ENCODE measurements at places on chromosomes 7 and 10.
A peak's percentile ranks its signal among the peaks of the same experiment; 100 is the strongest.

DNA sequence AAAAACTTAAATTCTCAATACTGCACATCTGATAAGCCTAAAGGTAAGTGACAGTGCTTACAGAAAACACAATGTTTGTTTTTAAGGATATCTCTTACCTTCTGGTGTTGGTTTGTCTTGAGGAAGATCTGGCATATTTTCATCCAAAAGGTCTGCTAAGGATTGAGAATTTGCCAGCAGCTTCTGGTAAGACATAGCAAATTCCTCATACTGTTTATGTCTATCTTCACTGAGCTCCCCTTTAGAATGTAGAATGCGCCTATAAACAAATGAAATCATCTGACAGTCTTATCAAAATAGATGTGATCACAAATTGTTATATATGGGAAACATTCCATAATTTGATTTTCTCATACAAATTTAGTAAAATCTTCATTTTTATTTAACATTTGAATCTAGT, 28.7 kb downstream of the UPF2 start:
- DNase-seq: no peak

DNA sequence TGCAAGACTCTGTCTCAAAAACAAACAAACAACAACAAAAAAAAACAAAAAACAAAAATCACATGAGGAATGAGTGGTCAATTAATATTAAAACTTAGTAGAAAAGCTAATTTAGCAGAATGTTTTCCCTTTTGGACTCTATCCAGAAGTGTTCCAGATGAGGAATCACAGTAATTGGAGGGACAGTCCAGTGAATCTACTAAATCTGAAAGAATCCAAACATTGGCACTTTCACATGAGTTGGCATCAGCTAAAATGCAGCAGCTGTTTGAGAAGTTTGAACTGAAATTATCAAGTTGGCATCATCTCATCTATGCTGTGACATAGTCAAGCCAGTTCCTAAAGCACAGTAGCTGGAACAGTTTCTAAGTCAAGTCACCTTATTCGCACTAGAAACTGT, 367.8 kb downstream of the PPP1R3A start:
- DNase-seq: no peak

DNA sequence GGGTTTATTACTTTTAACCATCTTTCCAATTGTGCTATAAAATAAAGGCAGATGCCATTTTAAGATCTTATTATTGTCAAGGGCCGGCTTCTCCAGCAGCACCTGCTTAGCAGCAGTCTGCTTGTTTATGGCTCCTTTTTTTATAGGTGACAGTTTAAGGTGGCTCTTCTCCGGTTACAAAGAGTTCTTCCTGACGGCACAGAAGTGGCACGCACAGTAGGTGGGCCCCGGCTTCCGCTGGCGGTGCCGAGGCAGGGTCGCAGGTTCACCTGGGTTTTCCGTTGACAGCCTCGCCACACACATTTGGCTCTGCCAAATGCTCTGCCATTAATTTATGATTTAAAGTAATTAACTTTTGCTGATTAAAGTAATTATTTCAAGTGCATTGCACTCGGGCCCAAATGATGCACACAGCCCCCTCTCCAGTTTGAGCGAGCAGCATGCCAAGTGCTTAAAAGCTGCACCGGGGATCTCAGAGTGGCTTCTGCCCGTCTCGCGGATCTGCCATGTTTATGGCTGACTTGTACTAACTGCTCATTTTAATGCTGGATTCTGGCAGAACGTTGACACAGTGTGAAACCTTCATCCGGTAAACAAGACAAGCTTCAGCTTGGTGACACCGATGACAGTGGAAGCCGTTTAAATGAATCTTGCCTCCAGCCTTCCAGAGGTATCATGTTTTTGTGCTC, 355.1 kb upstream of the MKI67 start:
- DNase-seq: no peak

GRCh38 chr10:33661580-33662336, 327.3 kb upstream of the NRP1 start:
- DNase-seq: peak; percentile 34

DNA sequence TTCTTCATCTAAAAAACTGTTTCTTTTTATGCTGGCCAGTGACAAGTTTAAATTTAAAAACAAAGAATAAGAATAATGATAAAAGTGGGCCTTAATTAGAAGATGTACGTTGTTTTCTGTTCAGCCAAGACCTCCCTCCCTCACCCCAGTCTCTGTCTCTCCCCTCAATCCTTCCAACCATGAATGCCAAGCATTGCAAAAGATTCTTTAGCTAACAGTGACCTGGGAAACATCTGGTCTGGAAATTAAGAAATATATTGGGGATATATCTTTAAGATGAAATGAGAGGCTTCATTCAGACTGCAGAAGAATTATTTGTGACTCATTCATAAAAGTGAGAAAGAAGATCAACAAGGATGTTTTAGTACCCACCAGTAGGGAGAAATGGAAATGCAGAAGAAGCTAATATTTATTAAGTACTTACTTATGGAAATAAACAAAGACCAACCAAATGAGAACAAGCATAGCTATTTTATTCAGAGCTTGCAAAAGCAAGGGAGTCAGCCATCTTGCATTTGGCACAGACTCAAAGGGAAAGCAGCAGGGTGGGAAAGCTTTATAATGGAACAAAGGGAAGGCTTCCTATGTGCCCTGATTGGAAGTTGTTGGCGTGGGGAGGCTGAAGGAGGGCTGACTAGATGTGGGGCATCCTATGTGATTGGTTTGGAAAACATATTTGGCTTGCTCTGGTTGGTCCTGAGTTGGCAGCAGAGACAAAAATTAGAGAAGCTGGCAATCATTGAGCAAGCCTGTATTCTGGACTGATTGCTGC, 595.4 kb upstream of the GHITM start:
- DNase-seq: no peak

DNA sequence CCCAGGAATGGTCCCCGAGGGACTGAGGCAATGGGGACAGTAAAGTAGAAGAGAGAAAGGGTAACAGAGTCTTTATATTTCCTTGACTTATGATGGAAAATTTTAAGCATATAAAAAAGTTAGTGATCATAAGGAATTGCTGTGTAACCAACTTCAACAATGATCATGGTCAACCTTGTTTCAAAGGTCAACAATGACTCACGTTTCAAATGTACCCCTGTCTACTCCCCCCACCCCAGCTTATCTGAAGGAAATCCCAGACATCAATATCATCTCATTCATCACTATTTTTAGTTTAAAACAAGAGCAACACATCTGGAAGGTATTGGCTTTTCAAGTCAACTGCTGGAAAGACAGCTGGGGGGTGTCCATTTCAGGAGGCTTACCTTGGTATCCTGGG, 92.9 kb downstream of the SMURF1 start:
- DNase-seq: no peak

DNA sequence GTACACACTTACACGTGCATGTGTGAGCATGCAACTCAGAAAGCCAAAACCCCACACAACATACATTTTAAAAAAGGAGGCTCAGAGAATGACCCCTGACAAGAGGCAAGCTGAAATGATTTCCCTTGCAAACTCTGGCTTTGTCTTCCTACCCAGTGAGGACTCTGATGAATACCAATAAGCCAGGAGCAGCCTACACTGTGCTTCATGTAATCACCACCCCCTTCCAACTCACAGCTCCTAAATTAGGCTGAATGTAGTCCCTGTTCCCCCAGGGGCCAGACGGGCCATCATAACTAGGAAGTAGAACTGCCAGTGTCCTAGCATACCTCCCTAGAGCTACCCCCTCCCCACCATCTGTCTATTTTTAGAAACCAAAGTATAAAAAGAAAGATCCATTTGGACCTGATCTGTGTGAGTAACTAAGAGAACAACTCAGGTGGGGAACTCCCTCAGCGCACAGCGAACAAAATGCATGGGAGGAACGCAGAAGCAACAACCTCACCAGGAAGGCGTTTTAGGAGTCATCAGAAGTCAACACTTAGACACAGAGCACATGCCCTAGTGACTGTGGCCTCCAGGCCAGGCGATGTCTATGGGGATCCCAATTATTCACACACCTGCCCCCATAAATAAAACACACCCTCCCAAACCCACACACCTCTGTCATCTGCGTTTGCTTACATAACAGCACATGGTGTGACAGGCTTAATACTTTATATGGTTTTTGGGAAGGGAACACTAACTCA, 1.9 kb downstream of the DGKI start:
- no peak for DNase-seq

- no peak for DNase-seq
Observed at GRCh38 chr7:35691827-35692307, 3.1 kb downstream of the HERPUD2 start.

DNA sequence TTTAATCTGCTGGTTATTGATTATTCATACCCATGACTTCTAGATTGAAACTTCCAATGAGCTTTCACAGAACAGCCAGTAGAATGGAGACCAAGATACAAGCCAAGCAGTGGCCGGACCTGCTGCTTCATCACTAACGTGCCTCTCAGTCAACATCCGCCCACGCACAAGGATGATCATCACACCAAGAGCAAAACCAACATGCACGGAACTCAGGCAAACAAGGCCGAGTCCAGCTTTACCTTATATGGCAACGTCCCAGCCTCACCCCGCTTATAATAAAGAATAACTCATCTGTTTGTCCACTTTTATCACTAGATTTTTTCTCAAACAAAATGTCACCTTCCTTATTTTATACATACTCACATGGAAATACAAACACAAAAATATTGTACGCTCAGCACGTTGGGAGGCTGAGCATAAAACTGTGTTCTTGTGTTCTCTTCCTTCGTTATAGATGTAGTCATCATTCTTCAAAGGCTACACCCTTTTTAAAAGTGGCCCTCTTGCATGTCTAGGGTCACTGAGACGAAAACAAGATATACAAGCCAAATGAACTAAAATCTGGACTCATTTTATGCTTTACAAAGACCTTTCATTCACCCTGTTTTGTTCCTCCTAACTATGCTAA, 122.7 kb downstream of the SFMBT2 start:
- DNase-seq: no peak

DNA sequence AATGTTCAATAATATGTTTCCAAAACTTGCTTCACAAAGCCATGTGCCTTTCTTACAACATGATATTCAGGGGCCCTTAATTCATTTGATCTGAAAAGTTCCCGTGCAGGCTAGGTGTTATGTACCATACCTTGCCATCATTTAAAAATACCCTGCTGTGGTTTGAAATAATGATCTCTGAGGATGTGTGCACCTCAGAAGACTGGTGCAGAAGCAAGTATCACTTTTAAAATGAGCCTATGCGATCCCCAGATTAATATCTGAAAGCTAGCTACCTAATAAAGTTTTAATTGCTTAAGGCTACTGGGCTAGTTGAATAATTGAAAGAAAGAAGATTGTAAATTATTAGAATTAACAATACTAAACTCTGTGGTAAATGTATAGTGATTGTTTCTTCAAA, 262.4 kb downstream of the CDK14 start:
- no peak for DNase-seq

- no peak for DNase-seq
Observed at GRCh38 chr10:59234816-59235429, 58.5 kb downstream of the PHYHIPL start.

DNA sequence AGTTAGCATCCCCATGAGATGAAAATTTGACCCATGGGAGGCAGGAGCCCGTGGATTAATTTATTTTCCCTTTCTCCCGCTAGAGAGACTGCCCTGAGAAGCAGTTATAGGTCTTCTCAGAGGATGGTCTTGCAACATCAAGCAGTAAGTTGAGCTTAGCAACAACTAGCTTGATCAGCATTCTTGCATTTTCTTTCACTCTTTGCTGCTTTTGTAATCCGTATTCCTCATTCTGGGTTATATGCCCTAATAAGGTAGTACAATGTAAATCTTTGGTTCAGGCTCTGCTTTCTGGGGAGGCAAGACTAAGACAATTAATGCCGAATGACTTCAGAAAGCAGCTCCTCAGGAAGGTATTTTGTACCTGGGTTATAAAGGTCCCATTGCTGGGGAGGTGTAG, 146.8 kb downstream of the FZD1 start:
- no peak for DNase-seq

- DNase-seq: no peak
Observed at GRCh38 chr10:72079356-72079755, 9.0 kb downstream of the SPOCK2 start.

DNA sequence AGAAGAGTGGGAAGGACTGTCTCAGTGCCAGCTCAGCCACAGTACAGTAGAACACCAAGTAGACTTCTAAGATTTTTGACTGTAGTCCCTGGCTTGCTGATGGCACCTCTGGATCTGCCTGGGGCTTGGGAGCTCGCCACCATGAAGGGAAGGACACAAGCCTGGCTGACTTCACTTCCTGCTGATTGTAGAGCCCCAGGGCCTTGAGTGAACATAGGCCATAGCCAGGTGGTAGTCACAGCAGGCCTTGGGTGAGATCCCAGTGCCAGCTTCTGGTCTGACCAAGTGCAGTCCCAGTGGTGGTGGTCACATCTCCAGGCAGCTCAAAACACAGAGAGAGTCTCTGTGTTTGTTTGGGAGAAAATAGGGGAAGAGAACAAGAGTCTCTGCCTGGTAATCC, 57.6 kb upstream of the HBP1 start:
- DNase-seq: no peak

DNA sequence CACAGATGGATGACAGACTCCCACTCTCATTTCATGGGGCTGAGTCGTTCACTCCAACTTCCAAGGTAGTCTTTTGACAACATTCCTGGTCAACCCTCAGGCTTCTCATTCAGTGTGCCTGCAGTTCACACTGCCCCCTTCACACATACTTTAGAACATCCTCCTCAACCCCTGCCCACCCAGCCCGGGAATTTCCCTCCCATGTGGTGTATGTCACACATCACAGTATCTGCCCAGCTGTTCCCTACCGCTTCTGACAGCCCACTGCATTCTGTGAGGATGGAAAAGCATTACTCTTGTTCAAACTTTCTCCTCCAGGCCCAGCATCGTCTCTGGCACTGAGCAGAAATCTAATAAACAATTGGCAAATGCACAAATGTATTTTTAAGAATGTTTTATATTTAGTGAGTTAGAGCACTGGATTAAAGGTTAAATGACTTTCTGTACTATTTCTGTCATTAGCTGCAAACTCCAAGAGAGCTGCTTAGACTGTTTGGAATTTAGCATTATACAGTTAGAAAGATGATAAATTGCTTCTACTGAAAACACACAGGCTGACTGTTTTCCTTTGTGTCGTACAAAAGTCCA, 110.4 kb downstream of the SFMBT2 start:
- no peak for DNase-seq

- no peak for DNase-seq
Observed at GRCh38 chr7:73726083-73726466, 6.6 kb upstream of the STX1A start.

- no peak for DNase-seq
Observed at GRCh38 chr10:112835944-112836451, 114.0 kb upstream of the TCF7L2 start.
